ENCODE measurements at places on chromosomes 11 and 22.

DNA sequence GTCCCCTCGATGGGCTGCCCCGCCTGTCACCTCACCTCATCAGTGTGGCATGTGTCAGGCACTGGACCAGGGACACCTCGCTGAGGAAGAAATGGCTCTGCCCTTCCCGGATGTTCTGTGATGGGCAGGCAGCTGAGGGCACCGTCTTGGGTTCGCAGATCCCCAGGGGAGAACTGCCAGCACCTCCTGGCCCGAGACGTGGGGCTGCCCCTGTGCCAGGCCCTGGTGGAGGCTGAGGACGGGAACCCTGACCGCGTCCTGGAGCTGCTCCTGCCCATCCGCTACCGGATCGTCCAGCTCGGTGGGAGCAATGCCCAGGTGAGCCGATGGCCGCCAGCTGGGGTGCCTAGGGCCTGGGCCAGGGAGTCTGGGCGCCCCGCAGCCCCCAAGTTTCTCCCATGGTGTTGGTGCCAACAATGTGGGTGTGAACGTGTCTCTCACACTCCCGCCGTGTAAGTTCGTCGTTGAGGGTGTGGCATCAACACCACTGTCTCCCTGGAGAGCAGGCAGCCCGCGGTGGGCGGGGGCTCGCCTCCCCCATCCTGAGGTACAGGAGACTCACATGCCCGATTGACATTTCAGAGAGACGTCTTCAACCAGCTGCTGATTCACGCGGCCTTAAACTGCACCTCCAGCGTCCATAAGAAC is 7.3 kb upstream of the GTSE1 start:
- DNase-seq: no peak

DNA sequence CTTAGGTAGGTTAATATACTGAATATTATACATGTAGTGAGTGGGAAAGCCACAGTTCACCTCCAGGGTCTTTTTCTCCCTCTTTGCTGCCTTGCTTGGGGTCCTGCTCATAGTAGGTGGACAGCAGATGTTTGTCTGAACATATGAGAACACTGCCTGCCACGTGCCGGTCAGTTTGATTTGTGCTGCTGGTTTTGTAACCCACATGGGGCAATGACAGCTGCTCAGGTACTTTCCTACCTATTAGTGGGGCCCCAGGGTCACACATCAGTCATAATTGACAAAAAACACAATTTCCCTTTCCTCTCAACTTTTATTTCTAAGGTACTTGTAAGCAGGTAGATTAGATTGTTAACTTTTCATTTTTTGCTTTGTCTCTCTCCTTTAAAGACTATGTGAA is 43.8 kb downstream of the BMAL1 start:
- DNase-seq: no peak

GRCh38 chr22:39731481-39731880 is 160.9 kb downstream of the CACNA1I start:
- no peak for DNase-seq

DNA sequence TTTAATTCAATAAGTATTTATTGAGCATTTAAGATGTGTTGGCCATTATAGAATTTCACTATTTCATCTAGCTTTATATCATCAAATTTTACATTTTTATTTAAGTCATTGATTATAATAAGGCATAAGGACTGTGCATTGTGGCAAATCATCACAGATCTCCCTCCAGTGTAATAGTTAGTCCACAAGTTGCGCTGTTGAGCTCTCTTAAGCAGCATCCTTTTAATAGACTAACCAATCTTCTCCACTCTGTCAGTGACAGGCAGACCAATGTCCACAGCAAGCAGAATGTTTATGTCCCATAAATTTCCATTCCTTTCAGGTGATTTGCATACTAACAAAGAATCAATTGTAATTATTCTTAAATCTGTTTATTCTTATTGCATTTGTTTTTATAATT is 595.3 kb upstream of the CCDC90B start:
- DNase-seq: no peak

- no peak for DNase-seq
Measured at GRCh38 chr11:32874132-32874531, 18.5 kb upstream of the QSER1 start.
